ENCODE measurements at places on chromosomes 4 and X.
A peak's percentile ranks its signal among the peaks of the same experiment; 100 is the strongest.

GRCh38 chr4:67051000-67051789, 494.1 kb downstream of the CENPC start:
- no peak for DNase-seq

DNA sequence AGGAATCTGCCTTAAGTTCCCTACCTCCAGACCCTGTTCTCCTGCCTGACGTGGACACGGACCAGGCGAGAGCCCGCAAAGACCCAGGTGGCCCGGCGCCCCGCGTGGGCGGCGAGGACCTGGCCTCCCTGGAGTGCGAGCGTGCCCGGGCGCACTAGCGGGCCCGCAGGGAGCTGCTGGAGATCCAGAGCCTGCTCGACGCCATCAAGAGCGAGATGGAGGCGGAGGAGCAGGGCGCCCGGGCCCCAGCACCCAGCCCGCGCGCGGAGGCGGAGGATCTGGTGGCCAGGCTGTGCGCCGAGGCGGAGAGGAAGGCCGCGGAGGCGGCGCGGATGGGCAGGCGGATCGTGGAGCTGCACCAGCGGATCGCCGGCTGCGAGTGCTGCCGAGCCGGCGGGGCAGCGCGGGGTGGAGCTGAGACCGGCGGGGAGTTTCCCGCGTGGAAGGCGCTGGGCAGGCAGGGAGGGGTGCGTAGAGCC, 18.2 kb downstream of the MRFAP1 start:
- DNase-seq = peak; percentile 46

DNA sequence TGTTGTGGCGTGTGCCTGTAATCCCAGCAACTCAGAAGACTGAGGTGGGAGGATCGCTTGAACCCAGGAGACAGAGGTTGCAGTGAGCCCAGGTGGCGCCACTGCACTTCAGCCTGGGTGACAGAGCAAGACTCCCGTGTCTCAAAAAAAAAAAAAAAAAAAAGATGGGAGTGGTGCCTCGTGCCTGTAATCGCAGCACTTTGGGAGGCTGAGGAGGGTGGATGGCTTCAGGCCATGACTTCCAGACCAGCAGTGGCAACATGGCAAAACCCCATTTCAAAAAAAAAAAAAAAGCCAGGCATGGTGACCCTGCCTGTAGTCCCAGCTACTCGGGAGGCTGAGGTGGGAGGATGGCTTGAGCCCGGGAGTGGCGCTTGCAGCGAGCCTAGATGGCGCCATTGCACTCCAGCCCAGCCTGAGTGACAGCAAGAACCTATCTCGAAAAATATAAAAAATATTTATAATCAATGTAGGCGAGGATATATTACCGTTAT, 27.0 kb downstream of the EIF2S3 start:
- DNase-seq = peak; percentile 47

GRCh38 chrX:14616836-14617235, 87.5 kb downstream of the GLRA2 start:
- DNase-seq = no peak

DNA sequence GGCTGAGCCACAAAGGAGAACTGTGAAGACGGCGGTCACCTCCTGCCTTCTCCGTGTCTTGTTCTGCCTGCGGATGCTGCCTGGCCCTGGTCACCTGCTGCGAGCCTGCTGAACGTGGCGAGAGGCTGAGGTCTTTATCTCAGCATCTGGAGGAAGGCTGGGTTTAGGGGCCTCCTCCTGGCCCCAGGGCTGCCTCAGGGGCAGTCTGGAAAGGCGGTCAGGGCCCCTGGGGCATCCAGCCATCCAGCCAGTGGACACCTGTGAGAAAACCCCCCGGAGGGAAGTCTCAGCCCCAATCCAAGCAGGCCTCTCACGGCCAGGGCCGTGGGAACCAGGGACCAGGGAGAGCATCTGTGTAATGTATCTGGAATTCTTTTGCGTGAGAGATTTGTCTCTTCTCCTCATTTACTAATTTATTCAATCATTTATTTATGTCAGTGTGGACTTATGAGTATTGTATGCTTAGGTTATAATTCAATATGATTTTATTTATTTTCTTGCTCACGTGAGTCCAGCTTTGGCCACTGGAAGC, 11.3 kb downstream of the PDE6B start:
- DNase-seq = no peak

DNA sequence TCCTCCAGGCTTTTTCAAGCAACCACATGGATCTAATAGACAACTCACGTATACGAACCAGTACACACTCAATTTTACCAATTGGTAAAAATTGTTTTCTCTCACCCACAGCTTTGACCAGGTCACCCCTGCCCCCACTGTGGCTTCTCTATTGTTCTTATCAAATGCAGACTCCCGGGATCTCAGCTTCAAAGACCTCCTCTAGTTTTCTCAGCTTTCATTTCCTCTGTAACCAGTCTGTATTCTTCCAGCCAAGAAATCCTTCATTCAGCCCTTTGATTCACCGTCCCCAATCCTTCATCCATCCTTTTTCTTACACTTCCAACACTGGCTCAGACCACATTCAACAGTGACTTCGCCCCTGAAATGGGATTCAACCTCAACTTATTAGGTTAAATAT, 120.7 kb downstream of the CORIN start:
- DNase-seq = no peak

DNA sequence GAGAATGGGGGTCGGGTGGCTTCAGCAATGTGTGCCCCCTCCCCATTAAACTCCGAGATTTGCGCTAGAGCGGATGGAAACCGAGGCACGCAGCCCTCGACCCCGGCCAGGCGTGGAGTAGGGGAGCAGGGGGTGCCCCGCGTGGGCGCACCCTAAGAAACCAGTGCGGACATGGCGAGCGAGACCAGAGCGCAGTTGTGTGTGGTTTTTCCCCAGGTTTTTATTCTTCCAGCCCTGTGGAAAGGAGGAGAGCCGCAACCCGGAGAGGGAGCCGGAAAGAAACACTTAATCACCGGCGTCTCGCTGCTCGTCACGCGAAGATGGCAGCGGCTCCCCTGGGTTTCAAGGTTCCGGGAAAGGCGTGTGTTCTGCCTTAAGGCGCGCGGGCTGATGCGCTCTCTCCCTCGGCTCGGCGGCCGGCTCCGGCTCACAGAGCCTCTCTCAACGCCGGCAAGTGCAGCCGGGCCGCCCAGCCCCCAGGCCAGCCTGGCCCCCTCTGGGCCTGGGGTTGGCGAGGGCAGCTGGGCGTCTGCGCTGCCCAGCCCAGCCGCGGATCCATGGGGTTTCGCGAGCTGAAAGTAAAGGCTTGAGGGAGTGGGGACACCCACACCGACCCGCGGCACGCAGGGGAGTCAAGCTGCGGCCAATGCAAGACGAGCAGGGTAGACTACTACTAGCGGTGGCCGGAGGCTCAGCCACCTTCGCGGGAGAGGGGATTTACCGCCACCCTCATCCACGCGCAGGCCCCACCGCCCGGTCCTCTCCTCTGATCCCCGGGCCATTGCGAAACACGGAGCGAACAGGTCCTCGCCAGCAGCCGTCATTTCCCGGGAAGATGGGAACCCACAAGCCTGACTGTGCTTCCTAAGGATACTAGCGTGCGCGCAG, 74.0 kb upstream of the BCOR start:
- peak; percentile 70 for DNase-seq

DNA sequence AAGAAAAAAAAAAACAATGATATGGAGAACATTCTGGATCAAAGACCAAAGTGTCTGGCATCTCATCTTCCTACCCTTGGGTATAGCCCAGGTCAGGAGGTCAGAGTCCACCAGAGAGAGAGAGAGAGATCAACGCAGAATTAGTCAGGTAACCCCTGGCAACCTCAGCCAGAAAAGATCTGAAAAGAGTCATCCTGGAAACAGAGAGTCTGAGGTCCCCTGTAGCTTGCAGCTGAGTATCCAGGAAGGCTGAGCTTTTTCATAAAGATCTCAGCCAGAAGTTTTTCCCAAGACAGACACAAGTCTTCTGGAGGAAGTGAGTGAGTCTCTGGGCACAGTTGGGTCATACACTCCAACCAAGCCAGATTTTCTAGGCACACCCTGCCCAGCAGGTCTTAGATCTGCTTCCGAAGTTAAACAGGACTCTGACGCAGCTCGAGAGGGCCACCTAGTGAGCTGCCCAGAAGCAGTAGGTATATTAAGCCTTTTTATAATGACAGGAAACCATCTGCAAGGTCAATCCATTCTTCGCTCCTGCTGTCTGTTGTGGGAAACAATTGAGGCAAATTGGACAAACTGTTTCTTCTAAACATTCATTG, 35.7 kb downstream of the ACE2 start:
- DNase-seq = peak; percentile 56

DNA sequence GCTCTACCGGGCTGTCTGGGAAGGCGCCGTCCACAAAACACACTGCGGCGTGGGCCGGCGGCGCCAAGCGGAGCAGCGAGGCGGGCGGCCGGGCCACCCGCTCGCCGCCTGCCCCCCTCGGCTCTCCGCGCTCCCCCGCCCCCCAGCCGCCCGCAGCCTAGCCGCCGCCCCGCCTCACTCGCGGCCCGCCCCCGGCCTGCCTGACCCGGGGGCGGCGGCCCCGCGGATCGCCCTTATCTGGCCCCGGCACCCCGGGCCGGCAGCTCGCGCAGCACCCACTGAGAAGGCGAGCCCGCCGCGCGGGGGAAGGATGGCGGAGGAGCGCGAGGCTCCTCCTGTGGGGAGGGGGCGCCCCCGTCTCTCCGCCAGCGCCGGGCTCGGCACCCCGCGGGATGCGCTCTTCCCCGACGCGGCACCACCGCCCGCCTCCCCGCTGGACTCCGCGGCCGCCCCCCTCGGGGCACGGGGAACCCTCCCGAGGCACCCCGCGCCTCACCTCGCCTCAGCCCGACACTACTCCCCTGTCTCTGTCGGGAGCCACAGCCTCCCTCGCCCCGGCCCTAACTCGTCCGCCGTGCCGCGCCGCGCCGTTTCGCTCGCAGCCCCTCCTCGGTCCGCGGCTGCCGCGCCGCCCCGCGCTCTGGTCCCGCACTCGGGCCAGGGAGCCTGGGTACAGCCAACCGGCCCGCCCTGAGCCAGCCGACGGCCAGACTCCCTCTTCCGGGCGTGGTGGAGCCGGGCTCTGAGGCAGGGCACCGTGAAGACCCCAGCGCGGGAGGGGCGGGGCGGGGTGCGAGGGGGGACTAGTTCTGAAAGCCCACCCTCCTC, 566 bp downstream of the ATP11C start:
- peak; percentile 66 for DNase-seq

DNA sequence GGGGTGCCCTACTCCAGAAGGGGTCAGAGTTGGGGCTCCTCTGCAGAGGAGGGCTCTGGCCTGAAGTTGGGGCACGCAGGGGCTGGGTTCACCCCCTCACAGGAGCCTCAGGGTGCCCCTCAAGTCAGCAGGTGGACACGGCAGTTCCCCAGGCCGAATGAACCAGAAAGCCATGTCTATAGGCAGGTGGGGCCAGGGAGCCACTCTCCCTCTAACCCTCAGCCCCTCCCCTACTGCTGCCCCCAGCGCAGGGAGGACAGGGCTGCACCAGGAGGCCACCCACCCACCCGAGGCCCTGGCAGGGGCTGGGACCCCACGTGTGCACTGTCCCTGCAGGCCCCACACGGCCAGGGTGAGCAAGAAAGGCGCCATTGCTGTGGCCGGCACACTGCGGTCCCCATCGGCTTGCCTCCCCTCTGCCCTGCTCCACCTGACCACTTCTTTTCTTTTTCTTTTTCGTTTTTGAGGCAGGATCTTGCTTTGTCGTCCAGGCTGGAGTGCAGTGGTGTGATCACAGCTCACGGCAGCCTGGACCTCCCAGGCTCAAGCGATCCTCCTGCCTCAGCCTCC, 83.8 kb downstream of the FAM53A start:
- DNase-seq = no peak

DNA sequence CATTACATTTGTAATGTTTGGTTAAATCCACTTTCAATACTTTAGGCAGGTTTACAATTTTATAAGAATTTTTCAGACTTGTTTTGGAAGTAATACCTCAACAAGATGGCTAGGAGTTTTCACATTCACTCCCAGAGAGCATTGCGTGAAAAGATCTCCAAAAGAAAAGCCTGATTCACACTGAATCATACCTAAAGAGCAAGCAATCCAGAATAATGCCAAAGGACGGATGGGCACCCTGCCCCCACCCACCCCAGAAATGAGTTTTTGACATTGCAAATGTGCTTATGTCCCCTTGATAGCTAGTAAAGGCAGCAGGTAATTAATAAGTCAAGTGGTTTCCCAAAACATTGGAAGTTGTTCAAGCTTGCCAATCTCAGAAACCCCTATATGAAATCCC, 557.7 kb upstream of the TENM3 start:
- DNase-seq = no peak

GRCh38 chrX:153726286-153727122, 1.8 kb downstream of the ABCD1 start:
- peak; percentile 65 for DNase-seq

DNA sequence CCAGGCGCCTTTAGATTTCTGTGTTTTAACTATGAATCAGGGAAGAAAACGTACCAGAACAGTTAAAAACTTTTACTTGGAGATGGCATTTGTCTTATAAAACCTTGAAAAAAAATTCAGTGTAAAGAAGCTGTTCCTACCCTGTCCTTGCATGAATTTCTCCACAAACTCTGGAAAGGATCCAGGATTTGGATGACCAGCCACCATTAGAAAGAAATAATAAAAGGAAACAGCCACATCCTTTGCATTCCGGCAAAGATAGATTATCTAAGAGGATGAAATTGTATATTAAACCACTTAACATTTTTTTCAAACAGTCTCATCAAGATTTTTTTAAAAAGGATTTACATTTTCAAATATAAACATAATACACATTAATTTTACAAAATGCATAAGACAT, 10.6 kb downstream of the SULT1E1 start:
- no peak for DNase-seq

DNA sequence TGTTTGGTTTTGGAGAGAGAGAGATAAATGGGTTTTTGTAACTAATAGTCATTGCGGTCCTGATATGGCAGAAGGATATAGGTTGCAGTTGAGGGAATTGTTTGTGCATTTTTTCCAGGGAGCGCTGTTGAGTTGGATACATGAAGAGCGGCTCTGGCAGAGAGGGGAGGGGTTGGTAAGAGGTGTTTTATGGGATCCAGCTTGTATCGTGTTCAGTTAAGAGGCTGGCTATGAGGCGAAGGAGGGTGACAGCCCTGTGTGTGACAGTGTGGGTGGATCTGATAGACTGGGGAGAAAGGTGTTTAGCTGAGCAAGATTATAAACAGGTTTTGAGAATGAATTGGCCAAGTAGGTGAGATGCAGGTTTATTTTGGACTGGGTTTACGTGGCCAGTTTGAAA, 1.5 kb downstream of the SPANXN4 start:
- no peak for DNase-seq

DNA sequence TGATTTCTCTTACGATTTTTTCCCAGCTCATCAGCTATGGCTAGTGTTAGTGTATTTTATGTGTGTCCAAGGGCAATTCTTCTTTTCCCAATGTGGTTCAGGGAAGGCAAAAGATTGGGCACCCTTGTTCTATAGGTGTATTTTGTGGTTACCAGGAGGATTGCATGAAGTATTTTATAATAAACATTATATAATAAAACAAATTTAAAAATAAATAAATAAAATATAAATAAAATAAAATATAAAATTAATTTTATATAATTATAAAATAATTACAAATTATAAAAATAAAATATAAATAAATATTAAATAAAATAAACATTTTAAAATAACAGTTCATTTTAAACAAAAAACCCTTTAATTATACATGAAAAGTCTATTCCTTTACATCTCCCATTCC, 35.6 kb upstream of the UGT2B10 start:
- DNase-seq = no peak

DNA sequence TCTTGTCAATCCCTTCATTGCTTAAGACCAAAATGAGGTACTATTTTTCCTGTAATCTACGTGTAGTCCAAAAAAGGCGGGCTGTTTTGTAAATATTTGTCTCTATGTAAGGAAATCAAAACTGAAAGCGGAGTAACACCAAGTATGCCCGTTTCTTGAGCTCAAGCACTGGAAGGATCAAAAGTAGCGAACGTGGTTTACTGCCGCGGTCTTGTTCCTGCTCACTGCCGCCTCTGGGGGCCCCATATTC, 71.5 kb downstream of the AFF1 start:
- no peak for DNase-seq

- DNase-seq = no peak
These were observed 199.9 kb downstream of the GC start for GRCh38 chr4:71583971-71584370.

All from left lobe of liver (tissue), 2 donors.